ENCODE measurements at places on chromosomes 5 and 9.
A peak's percentile ranks its signal among the peaks of the same experiment; 100 is the strongest.

- no peak for DNase-seq
Measured at GRCh38 chr5:176820937-176821336, 10.6 kb downstream of the UNC5A start.

GRCh38 chr5:138996120-138996519 is 121.0 kb upstream of the LRRTM2 start:
- DNase-seq: no peak

GRCh38 chr9:38286357-38286756 is 106.1 kb upstream of the ALDH1B1 start:
- DNase-seq: no peak

DNA sequence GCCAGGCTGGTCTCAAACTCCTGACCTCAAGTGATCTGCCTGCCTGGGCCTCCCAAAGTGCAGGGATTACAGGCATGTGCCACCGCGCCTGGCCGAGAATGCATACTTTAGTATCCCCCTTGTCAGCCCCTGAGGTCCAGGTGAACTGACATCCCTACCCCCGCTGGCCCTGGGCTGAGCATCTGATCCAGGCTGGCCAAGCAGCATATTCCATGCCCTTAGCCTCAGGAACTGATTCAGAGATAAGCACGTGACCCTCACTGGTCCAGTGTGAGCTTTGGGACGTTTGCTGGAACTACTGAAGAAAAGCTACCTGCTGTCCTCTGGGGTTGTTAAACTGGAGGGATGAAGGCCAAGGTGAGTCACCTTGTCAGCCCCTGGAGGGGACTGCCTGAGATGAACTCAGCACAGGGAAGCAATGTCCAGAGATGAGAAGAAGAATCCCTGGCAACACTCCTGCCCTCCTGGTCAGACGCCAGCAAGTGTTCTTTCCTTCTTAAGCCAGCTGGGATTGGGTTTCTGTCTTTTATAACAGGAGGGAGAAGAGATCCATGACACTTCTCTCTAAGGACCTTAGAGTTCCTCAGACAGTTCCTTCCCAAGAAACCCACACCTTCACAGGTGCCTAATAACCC is 59.1 kb upstream of the FBXW11 start:
- no peak for DNase-seq

DNA sequence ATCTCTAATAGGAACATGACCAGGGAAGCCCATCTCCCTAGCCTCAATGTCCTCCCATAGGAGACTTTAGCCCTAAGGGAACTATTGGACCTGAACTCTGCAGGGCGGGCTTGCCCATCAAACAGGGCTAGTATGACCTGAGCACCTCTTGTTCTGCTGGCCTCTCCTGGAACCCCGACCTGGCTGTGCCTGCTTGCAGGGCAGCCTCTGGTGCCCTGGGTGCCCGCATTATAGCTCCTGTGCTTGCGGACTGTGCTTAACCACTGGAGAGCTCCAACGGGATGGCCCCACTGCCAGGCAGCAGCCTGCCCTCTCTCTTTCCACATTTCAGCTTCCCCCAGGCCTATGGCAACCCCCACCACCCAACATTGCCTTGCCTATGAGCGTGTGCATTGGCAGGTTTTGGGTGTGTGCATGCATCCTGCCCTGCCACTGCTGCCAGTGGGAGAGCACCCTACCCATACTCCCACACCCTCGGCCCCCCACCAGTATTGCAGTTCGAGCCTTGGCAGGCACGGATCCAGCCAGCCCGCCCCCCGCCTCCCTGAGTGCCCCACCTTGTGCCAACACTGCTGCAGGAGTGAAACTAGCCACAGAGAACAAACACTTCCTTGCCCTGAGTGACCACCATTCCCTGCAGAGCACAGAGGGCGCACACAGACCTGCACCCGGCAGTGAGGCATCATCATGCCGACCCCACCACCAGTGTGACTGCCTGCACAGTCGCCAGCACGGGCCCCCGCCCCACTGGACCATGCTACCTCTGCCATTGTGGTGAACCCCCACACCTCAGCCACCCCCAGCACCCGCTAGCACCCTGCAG is 1123.8 kb upstream of the CDH6 start:
- DNase-seq: no peak

DNA sequence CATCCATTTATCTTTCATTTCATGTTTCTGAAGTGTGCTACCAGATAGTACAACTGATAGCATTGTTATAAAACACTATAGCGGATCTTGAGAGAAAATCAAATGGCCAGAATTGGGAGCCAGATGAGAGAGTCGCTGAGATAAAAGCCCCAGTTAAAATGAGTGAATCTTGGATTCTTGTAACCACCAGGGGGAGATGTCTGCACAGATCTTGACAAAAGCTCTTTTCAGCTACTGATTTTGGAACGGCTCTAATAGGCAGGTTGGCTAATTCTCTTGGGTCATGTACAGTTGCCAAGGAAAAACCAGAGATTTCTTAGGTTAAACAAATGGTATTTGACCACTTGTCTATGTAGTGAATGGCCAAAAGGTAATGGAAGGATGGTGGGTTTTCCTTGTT is 21.7 kb downstream of the F2RL2 start:
- DNase-seq: peak; percentile 65

DNA sequence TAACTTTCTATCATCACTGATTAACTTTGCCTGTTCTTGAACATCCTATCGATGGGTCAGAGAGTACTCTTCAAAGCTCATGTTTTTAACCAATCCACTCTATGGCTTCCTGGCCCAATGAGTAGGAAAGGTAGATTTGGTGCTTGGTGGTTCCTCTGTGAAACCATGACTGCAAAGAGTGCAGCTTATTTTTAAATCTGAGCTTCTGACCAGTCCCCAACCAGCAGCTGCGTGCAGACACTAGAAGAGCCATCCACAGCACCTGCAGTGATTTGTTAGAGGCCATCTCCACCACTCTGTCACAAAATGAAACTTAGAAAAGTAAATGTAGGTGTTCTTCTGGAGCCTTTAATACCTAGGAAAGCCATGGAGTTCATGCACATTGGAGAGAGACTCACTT is 107.3 kb upstream of the WWC1 start:
- DNase-seq: no peak

DNA sequence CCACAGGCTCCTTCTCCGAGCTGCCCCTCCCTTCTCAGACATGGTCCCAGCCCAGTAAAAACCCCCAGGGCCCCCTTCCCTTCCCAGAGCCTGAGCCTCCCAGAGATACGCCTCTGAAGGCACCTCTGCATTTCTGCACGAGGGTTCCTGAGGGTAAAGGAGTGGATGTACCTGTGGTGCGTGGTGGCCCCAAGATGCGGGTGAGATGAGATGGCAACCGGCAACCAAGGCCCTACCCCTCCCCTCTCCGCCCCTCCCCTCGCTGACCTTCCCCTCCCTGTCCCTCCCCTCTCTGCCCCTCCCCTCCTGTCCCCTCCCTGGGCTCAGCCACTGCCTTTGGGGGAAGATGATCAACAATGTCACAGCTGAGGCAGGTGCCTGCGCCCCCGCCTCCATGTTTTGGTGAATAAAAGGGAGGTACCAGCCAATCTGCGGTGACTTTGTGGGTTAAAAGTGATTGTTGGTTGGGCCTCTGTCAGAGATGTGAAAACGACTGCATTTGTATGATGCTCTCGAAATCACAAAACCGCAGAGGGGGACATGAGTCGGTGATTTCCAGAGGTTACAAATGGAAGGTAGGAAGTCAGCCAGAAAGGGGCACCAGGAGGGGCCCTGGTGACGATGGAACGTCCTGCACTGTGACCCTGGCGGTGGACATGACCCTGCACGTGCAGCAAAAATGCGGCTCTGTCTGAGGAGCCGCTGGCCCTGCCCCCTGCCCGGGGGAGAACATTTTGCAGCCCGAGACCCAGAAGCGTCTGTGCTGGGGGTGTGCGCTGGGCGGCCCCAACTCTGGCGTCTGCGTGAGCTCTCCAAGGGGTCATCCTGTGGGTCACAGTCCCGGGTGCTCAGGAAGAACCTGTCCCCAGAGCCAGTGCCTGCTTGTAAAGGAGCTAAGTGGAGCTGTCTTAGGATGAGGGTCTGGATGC is 3.7 kb downstream of the LCN9 start:
- DNase-seq: no peak

DNA sequence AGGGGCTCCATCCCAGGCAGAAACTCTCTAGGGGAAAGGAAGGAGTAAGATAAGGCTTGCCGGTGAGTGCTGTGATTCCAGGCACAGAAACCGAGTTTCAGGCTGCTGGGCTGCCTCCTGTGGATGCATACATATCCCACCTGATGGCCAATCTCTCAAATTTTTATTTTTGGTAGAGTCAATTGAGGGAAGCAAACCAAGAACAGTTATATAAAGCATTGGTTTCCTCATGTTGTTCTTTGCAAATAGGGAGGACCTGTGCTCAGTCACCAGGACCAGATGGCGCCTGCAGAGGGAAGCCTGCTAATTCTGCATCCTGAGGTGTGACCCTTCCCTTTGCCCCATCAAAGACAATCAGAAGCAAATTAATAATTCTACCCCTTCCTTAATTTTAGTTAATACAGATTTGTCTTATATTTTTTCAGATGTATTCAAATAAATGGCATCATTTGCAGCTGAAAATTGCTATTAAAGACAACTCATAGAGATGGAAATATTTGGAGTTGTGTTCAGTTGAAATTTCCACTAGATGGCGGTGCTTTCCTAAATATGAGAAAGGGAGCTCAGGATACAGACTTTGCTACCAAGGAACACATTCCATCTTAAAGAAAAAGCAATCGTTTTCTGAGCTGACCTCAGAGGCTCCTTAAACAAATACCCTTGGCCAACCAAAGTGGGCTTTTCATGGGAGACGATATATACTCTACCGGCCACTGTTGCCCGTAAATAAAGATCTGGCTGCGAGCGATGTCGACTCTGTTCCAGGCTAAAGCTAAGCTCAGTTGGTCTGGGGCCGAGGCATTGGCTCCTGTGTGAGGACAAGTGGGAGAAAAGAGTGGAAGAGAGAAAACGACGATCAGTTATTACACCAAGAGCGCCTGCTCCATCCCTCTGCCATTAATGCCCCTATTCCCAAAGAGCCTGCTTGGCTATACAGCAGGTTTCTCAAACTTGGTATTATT is 225.7 kb upstream of the KLF9 start:
- peak; percentile 30 for DNase-seq

- no peak for DNase-seq
Measured at GRCh38 chr5:147963948-147964693, 57.8 kb upstream of the C5orf46 start.

DNA sequence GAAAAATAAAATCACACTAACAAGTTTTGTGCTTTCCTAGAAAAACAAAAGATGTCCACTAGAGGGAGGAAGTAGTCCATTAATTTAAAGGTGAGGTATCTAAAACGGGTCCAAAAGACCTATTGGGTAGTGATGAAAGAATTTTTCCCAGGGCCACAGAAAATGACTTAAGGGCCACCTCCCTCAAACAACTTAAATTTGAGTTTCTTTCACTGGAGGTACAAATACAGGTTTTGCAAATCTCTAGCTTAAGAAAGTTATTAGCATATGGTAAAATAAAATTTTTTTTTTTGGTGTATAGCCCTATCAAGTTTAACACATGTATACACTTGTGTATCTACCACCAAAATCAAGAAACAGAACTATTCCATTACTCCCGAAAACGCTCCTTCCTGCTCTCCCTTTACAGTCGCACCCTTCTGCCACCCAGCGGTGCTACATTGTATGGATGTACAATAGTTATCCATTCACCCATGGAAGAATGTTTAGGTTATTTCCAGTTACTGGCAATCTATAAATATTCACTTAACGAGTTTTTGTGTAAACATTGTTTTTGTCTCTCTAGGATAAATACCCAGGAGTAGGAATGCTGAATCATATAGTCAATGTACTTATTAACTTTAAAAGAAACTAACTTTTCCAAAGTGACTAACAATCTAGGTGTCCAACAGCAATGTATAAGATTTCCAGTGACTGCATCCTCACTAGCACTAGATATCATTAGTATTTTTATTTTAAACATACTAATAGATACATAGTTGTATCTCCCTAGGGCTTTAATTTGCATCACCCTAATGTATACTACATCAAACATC is 21.9 kb downstream of the DEPDC1B start:
- DNase-seq: peak; percentile 46

GRCh38 chr9:17462869-17463464 is 115.9 kb upstream of the SH3GL2 start:
- DNase-seq: peak; percentile 17

DNA sequence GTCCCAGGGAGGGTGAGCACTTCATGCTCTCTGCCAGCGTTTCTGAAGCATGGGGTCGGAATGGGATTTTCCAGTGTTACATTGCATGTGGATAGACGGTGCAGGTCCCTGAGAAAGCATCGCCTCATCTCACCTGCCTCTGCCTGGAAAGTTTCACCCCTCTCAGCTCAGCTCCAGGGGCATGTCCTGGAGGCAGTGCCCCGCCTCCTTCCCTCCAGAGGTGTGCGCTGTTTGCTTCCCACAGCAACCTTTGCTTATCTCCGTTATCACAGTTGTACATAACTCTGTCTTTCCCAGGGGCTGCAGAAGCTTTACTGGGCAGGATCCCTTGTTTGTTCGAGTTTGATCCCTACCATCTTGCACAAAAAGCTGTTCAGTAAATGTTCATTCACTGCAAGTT is 10.7 kb upstream of the CREBRF start:
- DNase-seq: no peak

Data from CD4-positive, alpha-beta T cell treated with Interleukin-2 at 100 ng/mL for 4 hours (primary cell).